A172 (cell line): ENCODE measurements at places on chromosomes 13 and 19.

- DNase-seq, result no peak
Measured at GRCh38 chr13:52022356-52022755, 2.1 kb upstream of the UTP14C start.

- no peak for DNase-seq
Measured at GRCh38 chr13:61414686-61415057, 977 bp downstream of the PCDH20 start.

- DNase-seq, result peak; percentile 74
Measured at GRCh38 chr19:45955905-45956608, 17.6 kb downstream of the NOVA2 start.

GRCh38 chr13:33617055-33617454 lies 200.9 kb upstream of the RFC3 start:
- DNase-seq, result no peak

DNA sequence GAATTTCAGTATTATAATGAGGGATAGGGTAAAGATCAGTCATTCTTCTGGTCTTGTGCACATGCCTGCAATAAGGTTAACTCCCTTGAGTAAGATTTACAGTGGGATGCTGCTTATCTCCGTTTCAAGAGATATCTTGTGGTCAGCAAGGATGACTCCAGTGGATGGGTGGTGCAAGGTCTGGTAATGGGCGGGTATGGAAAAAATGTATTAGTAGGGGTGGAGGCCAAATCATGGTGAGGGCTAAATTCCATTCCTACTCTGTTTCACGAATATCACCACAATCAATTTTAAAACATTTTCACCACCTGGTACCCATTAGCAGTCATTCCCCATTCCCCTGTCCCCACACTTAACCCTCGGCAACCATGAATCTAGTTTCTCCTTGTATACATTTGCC lies 40.6 kb downstream of the CCDC122 start:
- peak; percentile 71 for DNase-seq

- no peak for DNase-seq
Measured at GRCh38 chr19:56930647-56931535, 90.4 kb upstream of the PEG3 start.

GRCh38 chr19:7904074-7905020 lies 670 bp downstream of the MAP2K7 start:
- DNase-seq, result no peak

- no peak for DNase-seq
Measured at GRCh38 chr13:25180775-25181537, 8.9 kb upstream of the AMER2 start.

GRCh38 chr13:23959231-23959862 lies 62.0 kb upstream of the C1QTNF9B start:
- DNase-seq, result no peak

GRCh38 chr13:23828086-23828485 lies 61.1 kb downstream of the MIPEP start:
- no peak for DNase-seq

DNA sequence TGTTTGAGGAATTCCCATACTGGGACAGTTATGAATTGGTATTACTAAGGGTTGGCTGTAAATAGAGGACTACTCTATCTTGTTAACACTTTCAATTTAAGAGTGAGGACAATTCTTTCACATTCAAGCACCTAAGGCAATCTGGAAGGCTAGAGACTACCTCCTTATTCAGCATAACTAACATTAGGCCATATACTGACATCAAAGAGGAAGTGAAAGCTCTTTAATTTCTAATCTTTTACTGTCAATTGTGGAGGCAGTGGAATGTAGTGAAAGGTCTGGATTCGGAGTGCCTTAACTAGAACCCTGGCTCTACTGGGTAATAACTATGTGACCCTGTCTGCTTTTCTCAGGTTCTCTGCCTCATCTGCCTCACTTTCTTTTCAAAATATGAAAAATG lies 134.0 kb downstream of the UFM1 start:
- no peak for DNase-seq

DNA sequence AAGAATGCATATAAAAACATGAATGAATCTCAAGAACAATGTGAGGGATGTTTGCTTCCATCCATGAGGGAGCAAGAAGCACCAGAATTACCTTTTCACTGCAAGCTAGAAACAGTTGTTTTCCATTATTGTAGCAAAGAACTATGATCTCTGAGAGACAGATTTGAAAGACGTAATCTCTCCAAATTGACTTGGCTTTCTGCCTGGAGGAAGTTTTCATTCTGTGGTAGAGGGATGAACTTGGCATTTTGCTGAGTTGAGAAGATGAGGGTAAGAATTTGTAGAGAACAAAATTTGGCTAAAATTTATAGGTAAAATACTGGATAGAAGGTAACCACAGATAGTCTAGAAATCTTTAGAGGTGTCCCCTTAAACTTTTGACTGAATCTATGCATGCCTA lies 496.8 kb downstream of the TDRD3 start:
- no peak for DNase-seq

- DNase-seq, result no peak
Measured at GRCh38 chr19:40907968-40908735, 26.1 kb upstream of the CYP2A7 start.

DNA sequence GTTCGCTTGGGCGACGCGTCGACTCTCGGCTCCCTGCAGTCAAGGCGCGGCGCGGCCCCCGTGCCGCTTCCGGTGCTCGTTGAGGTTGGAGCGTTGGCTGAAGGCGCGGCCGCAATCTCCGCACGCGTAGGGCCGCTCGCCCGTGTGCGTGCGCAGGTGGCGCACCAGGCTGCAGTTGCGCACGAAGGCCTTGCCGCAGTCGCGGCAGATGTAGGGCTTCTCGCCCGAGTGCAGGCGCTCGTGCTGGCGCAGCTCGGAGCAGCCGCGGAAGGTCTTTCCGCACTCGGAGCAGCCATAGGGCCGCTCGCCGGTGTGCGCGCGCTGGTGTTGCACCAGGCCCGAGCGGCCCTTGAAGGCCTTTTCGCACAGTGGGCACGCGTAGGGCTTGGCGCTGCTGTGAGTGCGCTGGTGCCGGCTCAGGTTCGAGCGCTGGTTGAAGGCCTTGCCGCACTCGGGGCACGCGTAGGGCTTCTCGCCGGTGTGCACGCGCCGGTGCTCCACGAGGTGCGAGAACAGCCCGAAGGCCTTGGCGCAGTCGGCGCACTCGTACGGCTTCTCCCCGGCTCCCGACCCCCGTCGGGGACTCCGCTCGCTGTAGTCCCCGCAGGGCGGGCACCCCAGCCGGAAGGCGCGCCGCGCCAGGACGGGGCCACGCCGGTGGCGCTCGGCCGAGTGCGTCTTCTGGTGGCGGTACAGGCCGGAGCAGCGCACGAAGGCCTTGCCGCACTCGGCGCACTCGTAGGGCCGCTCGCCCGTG lies 5.3 kb upstream of the ZNF497 start:
- DNase-seq, result no peak

DNA sequence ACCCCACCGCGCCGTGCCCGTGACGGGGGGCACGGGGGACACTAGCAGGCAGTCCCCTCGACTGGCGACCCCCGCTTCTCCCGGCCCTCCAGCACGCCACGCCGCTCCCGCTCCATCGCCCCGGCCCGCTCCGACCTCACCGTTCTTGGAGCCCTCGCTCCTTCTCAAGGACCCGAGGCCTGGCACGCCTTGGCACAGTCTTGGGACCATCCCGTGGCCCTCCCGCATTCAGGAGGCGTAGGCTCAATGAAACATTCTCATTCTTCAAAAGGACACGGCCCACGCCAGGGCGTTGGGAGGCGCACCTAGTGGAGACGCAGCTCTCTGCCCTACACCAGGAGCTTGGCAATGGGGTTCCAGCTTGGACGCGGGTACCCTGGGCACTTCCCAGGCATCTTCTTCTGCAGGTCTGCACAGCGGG lies 473 bp upstream of the CERS1 start:
- DNase-seq, result no peak

DNA sequence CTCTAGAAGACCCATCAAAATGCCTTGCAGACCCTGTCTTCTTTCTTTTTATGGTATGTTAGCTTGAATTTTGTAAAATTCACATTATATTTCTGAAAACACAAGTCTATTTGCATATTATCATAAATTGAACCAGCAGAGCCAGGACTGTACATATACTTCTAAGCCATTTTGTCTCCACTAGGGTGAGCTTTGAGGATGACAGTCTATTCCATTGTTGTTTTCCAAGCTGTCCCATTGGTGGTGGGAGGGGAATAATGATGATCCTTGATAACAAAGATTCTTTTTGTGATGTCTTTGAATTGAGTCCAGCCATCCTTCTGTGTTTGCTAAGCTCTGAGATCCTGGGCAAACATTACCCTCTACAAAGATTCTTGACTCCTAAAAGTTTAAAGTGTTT lies 359.3 kb upstream of the PCDH20 start:
- DNase-seq, result no peak

DNA sequence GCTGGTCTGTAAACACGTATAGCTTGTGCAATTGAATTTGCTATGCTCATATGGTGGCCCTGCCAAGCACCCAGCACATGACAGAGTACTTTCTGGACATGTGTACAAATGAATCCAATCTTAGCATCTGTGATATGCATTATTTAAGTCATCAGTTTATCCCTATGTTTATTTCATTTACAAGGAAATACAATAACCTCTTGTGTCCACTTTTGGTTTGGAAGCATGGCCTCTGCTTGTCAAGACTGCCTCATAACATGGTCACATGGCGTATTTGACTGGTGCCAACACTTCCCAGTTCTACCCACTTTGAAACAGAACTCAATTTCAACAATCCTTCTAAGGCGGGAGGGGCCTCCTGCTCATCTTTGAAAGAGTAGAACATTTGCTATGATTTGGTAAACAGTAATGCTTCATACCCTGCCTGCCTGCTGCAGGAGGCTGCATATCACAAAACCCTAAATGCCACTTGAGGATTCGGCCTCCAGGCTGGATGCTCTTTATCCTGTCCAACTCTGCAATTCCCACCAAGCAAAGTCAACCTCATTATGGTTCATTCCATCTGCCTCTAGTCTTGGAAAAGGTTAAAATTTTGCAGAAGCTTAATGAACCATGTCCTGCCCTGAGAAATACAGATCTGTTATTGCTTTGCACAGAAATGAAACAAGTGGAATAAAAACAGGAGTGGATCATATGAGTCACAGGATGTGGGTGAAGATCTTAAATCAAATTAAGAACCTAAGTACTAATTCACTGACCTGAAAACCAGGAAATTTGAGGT lies 151.3 kb downstream of the CYSLTR2 start:
- peak; percentile 55 for DNase-seq

DNA sequence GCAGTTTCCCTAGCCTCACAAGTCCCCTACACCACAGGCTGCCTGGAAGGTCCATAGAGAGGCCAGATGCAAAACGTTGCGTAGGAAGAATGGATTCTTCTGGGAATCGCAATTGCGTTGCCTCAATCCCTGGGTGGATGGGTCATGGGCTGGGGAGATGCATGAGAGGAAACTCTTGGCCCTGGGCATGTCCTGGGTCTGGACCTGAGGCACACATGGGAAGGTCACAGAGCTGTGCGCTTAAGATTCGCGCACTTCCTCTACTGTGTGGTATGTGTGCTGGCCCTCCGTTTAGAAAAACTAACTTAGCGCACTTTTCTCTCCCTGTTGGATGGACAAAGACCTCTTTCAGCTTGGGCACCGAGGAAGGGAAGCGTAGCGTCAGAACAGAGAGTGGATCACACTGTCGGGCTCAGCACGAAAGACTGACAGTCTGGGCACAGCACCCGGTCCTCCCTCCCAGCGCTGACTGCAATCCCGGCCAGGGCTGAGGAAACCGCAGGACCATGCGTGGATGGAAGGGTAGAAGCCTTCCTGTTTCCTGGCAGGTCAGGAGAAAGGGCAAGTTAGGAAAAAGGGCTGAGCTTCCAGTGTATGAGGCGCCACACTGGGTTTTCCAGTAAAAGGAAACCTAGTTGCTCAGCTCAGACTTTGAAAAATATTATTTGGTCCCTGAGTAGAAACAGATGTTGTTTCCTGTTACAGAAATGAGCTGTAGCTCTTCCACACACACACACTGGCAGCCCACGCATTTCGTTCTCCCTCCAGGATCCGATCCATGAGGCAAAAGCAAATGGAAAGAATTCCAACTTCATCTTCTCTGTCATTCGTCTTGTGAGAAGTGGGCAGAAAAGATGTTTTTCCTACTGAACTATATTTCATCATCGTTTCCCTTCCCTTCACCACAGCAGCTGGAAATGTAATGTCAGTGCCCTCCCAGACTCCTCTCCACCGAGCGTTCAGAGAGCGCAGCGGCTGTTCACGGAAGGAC lies 86.0 kb downstream of the ING1 start:
- no peak for DNase-seq

- DNase-seq, result peak; percentile 28
Measured at GRCh38 chr19:35000647-35001501, 751 bp downstream of the GRAMD1A start.

- no peak for DNase-seq
Measured at GRCh38 chr13:50016444-50016843, 1.2 kb downstream of the KCNRG start.

DNA sequence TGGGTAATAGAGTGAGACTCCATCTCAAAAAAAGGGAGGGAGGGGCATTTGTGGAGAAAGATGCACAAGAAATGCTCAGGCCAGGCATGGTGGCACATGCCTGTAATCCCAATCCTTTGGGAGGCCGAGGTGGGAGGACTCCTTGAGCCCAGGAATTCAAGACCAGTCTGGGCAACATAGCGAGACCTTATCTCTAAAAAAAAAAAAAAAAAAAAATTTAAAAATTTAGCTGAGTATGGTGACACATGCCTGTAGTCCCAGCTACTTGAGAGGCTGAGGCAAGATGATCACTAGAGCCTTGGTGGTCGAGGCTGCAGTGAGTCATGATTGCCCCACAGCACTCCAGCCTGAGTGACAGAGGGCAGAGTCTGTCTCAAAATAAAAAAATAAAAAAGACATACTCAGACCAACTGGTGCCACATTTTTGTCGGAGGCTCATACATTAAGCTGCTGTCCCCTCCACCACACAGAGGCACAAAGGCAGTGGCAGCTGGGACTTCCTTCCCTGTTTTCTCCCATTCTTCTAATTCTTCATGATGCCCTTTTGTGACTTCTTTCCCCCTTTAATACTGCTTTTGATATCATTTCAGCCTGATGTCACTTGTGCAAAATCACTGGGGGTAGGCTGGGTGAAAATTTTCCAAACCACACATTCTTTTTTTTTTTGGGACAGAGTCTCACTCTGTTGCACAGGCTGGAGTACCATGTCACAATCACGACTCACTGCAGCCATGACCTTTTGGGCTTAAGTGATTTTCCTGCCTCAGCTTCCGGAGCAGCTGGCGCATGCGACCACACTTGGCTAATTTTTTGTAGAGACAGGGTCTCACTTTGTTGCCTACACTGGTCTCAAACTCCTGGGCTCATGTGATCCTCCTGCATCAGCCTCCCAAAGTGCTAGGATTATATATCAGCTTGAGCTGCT lies 26.8 kb upstream of the CXCL17 start:
- DNase-seq, result peak; percentile 20

- no peak for DNase-seq
Measured at GRCh38 chr13:20519875-20520274, 5.8 kb downstream of the CRYL1 start.

DNA sequence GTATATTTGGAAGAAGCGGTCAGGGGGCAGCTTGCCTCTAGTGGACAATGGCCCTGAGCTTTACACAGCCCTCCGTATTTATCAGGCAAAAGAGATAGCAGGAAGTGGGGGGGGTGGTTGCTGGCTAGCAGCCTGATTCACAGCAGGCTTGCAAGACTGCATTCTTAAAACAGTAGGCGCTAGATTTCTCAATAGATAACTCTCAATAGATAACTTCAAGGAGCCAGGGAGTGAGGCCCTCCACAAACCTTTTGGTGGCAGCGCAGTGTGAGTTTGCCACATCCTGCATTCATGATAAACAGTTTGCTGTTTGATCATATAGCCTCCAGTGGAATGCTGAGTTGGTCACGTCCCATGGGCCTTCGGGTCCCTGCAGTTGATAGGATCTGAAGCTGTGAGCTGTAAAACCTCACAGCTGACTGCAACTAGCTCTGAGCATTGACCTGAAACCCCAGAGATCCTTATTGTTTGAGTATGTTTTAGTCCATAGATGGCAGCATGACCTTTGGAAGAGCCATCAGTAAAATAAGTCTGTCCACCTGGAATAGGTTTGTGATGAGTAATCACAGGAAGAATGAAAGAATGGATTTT lies 12.2 kb downstream of the FPR3 start:
- DNase-seq, result peak; percentile 20
